ENCODE measurements at places on chromosomes 5 and 9.

DNA sequence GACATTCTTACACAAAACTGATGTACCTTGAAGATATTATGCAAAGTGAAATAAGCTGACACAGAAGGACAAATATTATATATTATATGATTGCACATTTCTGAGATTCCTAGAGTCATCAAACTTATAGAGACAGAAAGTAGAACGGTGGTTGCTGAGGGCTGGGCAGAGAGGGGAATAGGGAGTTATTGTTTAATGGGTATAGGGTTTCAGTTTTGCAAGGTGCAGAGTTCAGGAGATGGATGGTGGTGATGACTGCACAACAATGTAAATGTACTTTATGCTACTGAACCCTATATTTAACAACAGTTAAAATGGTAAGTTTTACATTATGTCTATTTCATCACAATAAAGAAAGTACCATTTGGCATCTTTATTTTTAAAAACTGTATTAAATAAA is 315.8 kb upstream of the POU5F2 start:
- DNase-seq = no peak

- no peak for DNase-seq
Observed at GRCh38 chr5:38473008-38473407, 83.4 kb downstream of the LIFR start.

DNA sequence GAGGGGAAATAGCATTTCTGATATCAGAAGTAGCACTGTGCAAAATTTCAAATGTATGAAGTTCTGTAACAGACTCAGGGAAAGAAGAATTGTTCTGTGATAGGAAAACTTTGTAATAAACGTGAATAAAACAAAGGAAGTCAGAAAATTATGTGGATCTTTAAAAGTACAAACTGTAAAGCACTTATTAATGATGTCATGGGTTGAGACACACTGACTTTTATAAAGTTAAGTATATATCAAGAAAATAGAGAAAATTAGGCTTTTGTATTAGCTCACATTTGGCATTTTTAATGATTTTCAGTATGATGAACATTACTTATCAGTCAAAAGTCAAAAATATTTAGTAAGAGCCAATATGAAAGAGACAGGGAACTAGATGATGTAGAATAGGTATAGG is 1081.7 kb upstream of the EDIL3 start:
- no peak for DNase-seq

DNA sequence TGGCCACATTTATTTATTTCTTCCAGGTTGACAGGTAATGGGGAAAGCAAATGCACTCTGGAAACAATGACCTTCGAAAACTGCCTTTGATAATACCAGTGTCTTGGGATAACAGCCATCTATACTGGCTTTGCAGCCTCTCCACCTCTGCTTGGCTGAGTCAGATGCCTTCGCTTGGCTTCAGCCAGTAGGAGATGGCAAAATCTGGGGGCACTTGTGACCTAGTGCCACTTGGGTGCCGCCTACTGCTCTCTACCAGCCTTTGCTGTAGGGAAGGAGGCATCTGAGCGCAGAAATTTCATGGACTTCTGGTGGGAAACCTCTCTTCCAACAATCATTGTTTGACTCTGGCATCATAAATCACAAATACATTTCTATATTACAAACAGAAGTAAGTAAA is 21.8 kb downstream of the FYB1 start:
- no peak for DNase-seq

GRCh38 chr5:101585366-101585765 is 682.3 kb upstream of the ST8SIA4 start:
- DNase-seq = no peak

GRCh38 chr5:142403583-142403982 is 78.8 kb upstream of the SPRY4 start:
- DNase-seq = no peak

DNA sequence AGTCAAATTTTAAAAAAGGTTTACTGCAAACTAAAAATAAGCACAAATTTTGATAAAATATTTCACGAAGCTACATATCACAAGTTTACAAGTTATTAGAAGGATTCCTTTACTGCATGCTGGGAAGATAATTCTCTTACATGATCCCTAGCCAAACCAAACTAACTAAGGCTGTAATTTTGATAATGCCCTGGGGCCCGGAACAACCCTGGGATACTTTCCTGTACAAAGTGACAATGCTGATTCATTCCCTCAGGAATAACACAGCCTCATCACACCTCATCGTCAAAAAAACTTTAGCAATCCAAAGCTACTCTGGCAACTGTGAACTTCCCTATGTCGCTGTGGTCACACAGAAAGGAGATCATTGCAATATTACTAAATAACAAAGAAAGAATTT is 402.9 kb downstream of the RAB3C start:
- no peak for DNase-seq

- DNase-seq = no peak
Observed at GRCh38 chr5:112264666-112265065, 154.4 kb downstream of the EPB41L4A start.

GRCh38 chr5:139915266-139915665 is 119.7 kb downstream of the PSD2 start:
- DNase-seq = no peak

- DNase-seq = no peak
Observed at GRCh38 chr5:92147266-92147665, 764.1 kb upstream of the ARRDC3 start.
